C1 segment of cervical spinal cord (tissue), 14 donors: ENCODE measurements at places on chromosomes 2 and 18.
A peak's percentile ranks its signal among the peaks of the same experiment; 100 is the strongest.

- no peak for DNase-seq
Measured at GRCh38 chr2:126910637-126911036, 11.9 kb downstream of the TEX51 start.

DNA sequence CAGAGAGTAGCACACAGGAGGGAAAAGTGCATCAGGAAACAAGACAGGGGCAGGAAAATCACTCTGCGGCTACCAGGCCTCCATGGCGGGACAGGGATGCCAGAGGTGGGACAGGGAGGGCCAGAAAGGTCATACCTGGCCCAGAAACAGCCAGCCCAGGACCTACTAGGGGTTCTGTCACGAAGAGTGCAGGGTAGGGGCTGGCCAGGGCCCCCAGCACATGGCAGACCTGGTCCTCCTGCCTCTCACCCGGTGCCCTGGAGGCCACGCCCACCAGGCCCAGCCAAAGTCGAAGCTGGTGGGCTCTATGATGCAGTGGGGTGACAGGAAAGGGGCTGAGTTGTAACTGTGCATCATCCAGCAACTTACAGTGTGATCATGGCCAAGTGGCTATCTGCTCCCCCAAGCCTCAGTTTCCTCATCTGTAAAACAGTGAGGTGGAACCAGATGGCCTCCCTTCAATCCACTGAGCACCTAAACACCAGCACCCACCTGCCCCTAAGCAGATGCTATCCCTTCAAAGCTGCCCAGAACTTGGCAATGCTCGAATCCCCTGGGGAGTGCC is 10.6 kb downstream of the CYP26B1 start:
- no peak for DNase-seq

- no peak for DNase-seq
Measured at GRCh38 chr2:120747706-120748105, 12.0 kb downstream of the GLI2 start.

DNA sequence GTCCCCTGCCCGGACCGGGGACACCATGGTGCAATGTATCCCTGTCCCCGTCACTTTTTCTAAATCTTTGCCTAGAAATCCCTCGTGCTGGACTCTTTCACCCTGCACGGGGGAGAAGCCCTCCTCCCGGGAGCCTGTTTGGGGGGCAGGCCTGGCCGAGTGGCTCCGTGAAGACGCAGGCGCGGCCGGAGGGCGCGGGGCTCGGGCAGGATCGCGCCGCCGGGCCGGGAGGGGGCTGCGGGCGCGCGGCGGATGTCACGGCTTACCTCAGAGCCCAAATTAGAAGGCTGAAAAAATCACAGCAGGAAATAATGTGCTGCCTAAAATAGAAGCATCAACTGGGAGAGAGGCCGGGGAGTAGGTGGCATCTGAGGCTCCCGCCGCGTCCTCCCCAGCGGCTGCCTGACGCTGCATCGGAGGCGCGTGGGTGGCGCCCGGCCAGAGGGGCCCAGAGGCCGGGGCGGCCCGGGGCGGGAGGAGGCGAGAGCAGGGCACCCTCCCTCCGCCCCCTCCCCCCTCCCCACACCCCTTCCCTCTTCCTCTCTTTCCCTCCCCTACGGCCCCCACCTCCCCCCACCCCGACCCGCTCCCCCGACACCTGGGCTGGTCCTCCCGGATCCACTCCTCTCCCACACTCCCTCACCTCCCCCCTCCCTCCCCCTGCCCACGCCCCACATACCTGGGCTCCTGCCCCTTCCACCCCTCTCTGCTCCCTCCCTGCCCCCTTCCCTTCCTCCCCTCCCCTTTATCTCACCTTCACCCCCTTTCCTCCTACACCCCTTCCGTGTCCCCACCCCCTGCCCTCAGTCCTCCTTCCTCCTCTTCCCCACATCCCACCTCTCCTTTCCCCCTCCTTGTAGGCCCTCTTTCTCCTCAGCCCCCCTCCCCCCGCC is 51.9 kb downstream of the SLC4A1AP start:
- peak; percentile 25 for DNase-seq

DNA sequence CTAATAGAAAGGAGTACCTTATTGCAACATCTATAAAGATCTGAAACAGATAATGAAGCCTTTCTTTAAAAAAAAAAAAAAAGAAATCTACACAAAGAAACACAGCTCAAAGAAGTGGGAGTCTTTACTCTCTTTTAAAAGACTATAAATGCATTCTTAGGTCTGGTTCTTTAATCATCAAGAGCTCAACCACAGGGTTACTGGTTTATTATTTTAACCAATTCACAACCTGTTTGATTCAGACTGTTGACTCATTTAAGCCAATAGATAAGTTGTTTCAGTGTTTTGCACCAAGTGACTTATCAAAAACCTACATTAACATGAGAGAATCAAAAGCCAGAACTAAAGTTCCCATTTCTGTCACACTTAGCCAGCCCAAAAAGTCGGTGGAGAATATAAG is 93.1 kb downstream of the TCF4 start:
- no peak for DNase-seq

- no peak for DNase-seq
Measured at GRCh38 chr2:69279211-69279610, 107.8 kb downstream of the GFPT1 start.
